T-helper 17 cell (primary cell): ENCODE measurements at places on chromosomes 3 and 15.

DNA sequence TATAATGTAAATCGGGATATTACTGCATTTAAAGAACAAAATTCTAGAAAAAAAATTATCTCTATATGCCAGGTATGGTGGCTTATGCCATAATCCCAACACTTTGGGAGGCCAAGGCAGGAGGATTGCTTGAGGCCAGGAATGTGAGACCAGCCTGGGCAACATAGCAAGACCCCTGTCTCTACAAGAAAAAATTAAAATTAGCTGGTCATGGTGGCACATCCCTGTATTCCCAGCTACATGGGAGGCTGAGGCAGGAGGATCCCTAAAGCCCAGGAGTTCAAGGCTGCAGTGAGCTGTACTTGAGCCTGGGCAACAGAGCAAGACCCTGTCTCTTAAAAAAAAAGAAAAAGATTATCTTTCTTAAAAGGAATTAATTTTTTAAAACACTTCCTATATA lies 12.8 kb downstream of the SENP7 start:
- no peak overlapping the region for H3K27ac ChIP-seq
- no peak overlapping the region for H3K4me3 ChIP-seq
- H3K36me3 ChIP-seq: peaks cover 2% of the 10 kb centered on the region
- no peak for DNase-seq
- peaks cover 26% of the 10 kb centered on the region for H3K4me1 ChIP-seq

DNA sequence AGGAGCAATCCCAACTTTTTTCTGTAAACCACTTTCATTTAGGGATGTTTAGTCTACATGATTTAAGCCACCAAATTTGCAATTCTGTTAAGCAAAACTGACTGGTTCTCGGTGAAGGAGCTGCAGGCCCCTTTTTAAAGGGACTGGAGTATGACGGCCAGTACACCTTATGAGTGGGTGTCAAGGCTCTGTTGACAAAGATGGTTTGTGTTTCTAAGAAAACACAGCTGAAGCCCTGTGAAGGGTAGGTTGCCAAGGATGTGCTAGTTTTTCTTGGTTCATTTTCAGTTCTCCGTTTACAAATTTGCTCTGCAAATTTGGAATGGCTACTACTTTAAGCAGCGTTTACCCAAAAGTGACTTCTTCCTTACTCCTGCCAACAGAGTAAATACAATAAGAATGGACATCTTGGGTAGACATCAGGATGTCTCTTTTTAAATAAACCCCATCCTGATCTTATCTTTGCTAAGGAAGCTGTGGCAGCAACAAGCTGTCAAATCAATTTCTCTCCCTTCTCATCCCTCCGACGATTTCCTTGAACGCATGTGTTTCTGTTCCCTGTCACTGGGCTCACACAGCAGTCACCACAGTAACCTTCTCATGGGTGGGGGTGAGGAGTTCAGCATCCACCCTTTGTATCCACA lies 58.2 kb upstream of the CMTM8 start:
- no peak overlapping the region for H3K4me3 ChIP-seq
- H3K27me3 ChIP-seq: peaks cover 4% of the 10 kb centered on the region
- H3K36me3 ChIP-seq: no peaks in the 10 kb centered on the region
- H3K27ac ChIP-seq: no peak overlapping the region
- no peak for DNase-seq
- H3K4me1 ChIP-seq: peaks cover 14% of the 10 kb centered on the region

- no peak overlapping the region for H3K27ac ChIP-seq
- H3K36me3 ChIP-seq: no peaks in the 10 kb centered on the region
- peaks cover 11% of the 10 kb centered on the region for H3K27me3 ChIP-seq
- H3K4me3 ChIP-seq: no peak overlapping the region
Measured at GRCh38 chr3:110814170-110815007, 257.2 kb upstream of the NECTIN3 start.

DNA sequence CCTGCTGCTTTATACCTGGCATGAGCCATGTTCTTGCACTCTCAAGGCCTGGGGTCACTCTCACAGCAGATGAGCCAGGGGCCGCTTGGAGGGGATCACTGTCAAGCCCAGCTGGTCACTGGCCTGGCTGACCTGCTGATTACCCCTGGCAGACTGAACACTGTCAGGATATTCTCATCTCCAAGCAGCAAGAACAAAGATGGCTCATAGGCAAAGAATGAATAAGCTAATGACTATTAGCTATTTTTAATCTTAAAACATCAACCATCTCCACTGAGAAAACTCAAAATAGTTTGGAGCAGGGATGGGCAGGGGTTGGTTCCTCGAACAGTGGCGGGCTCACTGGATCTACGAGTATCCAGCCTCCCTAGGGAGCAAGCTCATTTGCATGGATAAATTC lies 64.4 kb upstream of the ACAN start:
- DNase-seq: no peak
- no peaks in the 10 kb centered on the region for H3K4me1 ChIP-seq
- H3K27ac ChIP-seq: no peak overlapping the region
- no peaks in the 10 kb centered on the region for H3K36me3 ChIP-seq
- H3K27me3 ChIP-seq: peaks cover 63% of the 10 kb centered on the region
- no peak overlapping the region for H3K4me3 ChIP-seq

DNA sequence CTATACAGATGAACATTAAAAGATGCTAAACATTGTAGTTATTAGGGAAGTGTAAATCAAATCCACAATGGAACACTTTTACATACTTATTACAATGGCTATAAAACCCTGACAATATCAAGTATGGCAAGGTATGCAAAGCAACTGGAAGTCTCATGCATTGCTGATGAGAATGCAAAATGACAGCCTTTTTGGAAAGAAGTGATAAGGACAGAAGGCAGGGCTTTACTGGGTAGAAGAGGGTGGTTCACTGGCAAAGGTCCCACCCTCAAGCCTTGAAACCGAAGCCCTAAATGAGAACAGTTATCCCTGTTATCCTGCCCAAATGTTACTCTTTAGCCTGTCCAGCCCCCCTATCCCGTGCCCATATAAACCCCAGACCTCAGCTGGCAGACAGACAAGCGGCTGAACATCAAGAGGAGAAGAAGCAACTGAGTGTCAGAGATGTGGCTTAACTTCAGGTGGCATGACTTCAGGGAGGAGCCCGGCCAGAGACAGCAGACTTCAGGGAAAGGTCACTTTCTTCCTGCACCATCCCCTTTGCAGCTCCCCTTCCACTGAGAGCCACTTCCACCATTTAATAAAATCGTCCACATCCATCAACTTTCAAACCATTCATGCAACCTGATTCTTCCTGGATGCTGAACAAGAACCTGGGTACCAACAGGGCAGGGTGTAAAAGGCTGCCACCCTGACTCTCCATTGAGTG lies 732 bp upstream of the GCSAM start:
- DNase-seq: no peak
- peaks cover 8% of the 10 kb centered on the region for H3K36me3 ChIP-seq
- H3K27me3 ChIP-seq: no peaks in the 10 kb centered on the region
- peak overlapping the region; percentile 100 for H3K27ac ChIP-seq

- H3K27me3 ChIP-seq: no peaks in the 10 kb centered on the region
- H3K27ac ChIP-seq: no peak overlapping the region
- peaks cover 7% of the 10 kb centered on the region for H3K4me1 ChIP-seq
- no peaks in the 10 kb centered on the region for H3K36me3 ChIP-seq
Measured at GRCh38 chr3:7950890-7951289, 550.7 kb upstream of the LMCD1 start.

DNA sequence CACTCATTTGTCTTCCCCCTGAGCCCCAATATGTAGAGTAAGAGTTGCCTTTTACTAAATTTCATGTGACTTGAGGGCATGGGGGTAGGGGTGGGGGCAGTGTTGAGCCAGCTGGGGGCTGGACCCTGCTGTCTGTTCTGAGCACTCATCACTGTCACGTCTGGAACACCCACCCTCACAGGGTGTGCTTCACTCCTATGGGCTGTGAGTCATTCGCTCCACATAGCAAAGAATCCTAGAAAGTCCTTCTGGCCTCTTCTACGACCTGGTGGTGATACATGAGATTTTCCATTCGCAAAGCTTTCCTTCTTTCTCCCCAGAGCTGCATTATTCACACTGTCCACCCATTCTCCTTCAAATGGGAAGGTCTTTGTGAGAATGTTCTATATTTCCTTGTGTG lies 43.6 kb upstream of the MGLL start:
- H3K27me3 ChIP-seq: peaks cover 39% of the 10 kb centered on the region
- H3K4me3 ChIP-seq: no peak overlapping the region
- DNase-seq: no peak
- H3K36me3 ChIP-seq: no peaks in the 10 kb centered on the region
- no peaks in the 10 kb centered on the region for H3K4me1 ChIP-seq

- H3K27me3 ChIP-seq: no peaks in the 10 kb centered on the region
- H3K4me1 ChIP-seq: peaks cover 24% of the 10 kb centered on the region
- H3K36me3 ChIP-seq: no peaks in the 10 kb centered on the region
- no peak overlapping the region for H3K27ac ChIP-seq
Measured at GRCh38 chr3:196666001-196666867, 26.7 kb downstream of the NRROS start.

- no peaks in the 10 kb centered on the region for H3K36me3 ChIP-seq
- no peaks in the 10 kb centered on the region for H3K27me3 ChIP-seq
- DNase-seq: no peak
Measured at GRCh38 chr3:65484964-65485363, 553.8 kb downstream of the MAGI1 start.

GRCh38 chr15:57595011-57595866 lies 3.5 kb downstream of the MYZAP start:
- H3K27ac ChIP-seq: no peak overlapping the region
- peaks cover 2% of the 10 kb centered on the region for H3K36me3 ChIP-seq
- H3K4me1 ChIP-seq: peaks cover 6% of the 10 kb centered on the region

DNA sequence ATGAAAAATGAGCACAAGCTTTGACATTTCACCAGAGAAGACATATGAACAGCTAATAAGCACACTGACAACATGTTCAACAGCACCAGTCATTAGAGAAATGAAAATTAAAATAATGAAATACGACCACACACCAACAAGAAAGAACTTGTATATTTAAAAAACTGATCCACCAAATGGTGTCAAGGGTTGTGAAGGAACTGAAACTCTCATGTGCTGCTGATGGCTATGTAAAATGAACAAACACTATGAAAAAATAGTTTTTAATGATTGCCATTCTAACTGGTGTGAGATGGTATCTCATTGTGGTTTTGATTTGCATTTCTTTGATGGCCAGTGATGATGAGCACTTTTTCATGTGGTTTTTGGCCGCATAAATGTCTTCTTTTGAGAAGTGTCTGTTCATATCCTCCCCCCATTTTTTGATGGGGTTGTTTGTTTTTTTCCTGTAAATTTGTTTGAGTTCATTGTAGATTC lies 193.8 kb downstream of the SCAPER start:
- DNase-seq: no peak
- H3K4me3 ChIP-seq: no peak overlapping the region
- H3K36me3 ChIP-seq: peaks cover 10% of the 10 kb centered on the region
- no peaks in the 10 kb centered on the region for H3K27me3 ChIP-seq
- H3K27ac ChIP-seq: no peak overlapping the region
- peaks cover 2% of the 10 kb centered on the region for H3K4me1 ChIP-seq

DNA sequence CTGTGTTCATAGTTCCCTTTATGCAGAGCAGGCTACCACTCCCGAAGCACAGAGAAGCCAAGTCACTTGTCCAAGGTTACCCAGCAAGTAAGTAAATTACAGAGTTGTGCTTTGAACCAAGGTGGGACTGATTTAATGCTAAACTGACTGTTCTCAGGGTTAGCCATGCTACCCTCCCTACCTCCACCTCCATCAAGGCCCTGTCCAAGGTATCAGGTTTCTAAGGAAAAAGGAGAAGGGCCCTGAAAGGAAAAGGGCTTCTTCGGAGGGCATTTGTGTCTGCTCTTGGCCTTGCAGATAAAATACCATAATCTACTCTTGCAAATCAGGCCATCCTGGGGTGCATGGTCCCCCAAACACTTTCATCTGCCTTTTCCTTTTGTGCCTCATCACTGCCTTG lies 288.1 kb upstream of the LRRFIP2 start:
- H3K4me3 ChIP-seq: no peak overlapping the region
- H3K27ac ChIP-seq: no peak overlapping the region
- no peaks in the 10 kb centered on the region for H3K4me1 ChIP-seq

- H3K4me1 ChIP-seq: no peaks in the 10 kb centered on the region
- H3K4me3 ChIP-seq: no peak overlapping the region
- no peaks in the 10 kb centered on the region for H3K36me3 ChIP-seq
- DNase-seq: no peak
Measured at GRCh38 chr15:93359425-93360131, 270.6 kb upstream of the RGMA start.

DNA sequence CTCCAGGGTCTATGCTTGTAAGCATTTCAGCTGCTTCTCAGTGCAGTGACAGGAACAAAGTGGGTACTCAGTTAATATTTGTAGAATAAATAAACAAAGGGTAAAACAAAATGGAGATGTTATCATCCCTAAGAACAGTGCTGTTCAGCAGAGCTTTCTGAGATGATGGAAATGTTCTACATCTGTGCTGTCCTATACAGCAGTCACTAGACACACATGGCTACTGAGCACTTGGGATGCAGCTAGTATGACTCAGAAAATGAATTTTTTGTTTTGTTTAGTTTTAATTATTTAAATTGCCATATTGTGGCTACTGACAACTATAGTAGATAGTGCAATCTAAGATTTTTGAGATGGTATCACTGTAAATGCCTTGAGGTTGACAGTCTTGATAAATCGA lies 283.8 kb upstream of the ADAMTS9 start:
- no peaks in the 10 kb centered on the region for H3K4me1 ChIP-seq
- H3K27me3 ChIP-seq: no peaks in the 10 kb centered on the region
- no peak overlapping the region for H3K4me3 ChIP-seq
- no peaks in the 10 kb centered on the region for H3K36me3 ChIP-seq
- no peak for DNase-seq

GRCh38 chr3:9784965-9785364 lies 7.3 kb downstream of the TADA3 start:
- peak overlapping the region; percentile 53 for H3K27ac ChIP-seq
- no peaks in the 10 kb centered on the region for H3K27me3 ChIP-seq
- H3K36me3 ChIP-seq: peaks cover 15% of the 10 kb centered on the region
- H3K4me1 ChIP-seq: peaks cover 24% of the 10 kb centered on the region
- no peak overlapping the region for H3K4me3 ChIP-seq

DNA sequence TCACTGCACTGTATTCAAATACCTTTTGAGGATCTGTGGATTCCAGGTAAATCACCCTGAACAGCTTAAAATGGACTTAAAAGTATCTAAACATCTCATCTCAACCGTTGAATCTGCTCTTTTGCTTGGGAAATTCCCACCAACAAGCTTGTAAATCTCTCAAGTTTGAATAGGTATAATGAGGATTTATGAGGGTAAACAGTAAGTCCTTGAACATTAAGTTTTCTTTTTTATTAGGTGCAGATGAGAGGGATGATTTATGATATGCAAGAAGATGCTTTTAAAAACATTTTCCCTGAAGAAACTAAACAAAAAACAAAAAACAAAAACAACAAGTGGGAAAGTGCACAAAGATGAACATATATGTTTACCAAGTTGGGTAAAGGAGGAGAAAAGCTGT lies 290.6 kb downstream of the ROBO1 start:
- H3K36me3 ChIP-seq: no peaks in the 10 kb centered on the region
- no peak for DNase-seq
- no peak overlapping the region for H3K4me3 ChIP-seq
- H3K27me3 ChIP-seq: no peaks in the 10 kb centered on the region
- H3K4me1 ChIP-seq: no peaks in the 10 kb centered on the region

DNA sequence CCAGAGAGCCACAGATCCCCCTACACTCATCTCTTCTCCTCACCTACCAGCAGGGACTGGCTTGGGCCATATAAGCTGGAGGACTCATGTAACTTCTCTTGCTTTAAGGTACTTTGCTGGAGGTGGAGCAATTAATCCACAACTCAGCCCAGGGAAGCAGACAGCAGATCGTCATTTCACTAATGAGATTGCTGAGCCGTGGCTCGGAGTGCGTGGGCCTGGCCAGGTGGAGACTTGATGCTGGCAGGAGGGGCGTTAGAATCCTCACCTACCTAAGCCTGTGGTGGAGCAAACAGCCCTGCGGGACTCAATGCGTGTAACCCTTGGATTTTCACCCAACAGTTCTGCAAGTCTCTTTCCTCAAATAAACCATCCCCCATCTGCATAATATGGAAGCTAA lies 253.2 kb downstream of the RORA start:
- no peak for DNase-seq
- H3K4me3 ChIP-seq: no peak overlapping the region
- peaks cover 2% of the 10 kb centered on the region for H3K4me1 ChIP-seq
- H3K36me3 ChIP-seq: peaks cover 2% of the 10 kb centered on the region
- peaks cover 25% of the 10 kb centered on the region for H3K27me3 ChIP-seq
